ENCODE measurements at places on chromosomes 1 and 21.

DNA sequence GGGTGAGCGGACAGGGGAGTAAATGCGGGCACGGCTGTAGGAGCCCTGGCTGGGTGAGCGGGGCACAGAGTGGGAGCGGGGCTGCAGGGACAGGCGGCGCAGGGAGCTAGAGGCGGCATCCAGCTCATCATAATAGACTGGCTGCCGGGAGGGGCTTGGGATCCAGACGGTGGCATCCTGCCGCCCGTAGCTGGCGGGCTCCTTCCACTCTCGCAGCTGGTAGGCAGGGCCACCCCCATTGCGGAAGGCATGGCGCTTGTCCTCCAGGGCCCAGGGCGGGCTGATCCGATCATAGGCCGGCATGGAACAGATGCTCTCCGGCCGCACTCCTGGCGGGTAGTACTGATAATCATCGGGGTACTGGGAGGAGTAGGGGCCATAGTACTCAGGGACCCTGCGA is 43.7 kb upstream of the GOLT1A start:
- DNase-seq, result no peak

- DNase-seq, result no peak
These were observed 293.6 kb downstream of the PLPP3 start for GRCh38 chr1:56285554-56286402.

DNA sequence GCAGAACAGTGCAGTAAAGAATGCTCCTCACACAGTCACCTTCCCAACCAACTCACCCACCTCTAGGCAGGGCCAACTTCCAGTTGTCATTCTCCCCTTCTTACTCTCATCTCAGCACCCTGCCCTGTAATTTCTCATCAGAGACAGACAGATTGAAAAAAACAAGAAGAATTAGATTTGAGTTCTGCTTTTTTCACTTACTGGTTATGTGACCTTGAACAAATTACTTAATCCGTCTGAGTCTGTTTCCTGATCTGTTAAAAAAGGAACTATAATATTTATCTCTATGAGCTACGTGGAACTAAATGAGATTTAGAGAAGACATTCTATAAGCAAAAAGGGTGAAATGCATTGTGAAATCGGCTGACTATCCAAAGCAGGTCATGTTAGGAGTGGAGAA is 330.3 kb downstream of the ZNF326 start:
- DNase-seq, result no peak

- no peak for DNase-seq
These were observed 7.0 kb downstream of the CLCN6 start for GRCh38 chr1:11813021-11813420.

GRCh38 chr1:78029793-78030192 is 16.0 kb upstream of the GIPC2 start:
- DNase-seq, result no peak

GRCh38 chr1:50981741-50982140 is 11.7 kb downstream of the CDKN2C start:
- DNase-seq, result no peak

GRCh38 chr21:39628385-39628784 is 15.6 kb downstream of the B3GALT5 start:
- no peak for DNase-seq

GRCh38 chr21:38310646-38311485 is 54.1 kb downstream of the KCNJ15 start:
- no peak for DNase-seq
